ENCODE measurements at places on chromosomes 6 and 20.

DNA sequence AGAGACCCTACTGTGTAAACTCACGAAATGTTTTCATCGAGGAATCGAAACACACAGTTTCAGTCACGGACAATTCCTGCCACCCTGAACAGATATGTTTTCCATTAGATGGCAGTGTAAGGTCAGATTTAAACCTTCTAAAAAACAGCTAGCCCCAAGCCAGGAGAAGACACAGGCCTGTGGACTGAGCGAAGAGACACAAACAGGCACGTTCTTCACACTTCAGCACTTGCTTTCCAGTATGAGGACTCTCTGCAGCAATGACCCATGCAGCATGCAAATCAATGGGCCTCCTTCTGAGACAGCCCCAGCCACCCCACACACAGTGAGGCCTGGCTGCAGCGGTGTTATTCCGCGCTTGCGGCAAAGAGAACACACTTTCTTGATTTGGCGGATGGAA is 31.9 kb downstream of the HUS1B start:
- no peak for DNase-seq

DNA sequence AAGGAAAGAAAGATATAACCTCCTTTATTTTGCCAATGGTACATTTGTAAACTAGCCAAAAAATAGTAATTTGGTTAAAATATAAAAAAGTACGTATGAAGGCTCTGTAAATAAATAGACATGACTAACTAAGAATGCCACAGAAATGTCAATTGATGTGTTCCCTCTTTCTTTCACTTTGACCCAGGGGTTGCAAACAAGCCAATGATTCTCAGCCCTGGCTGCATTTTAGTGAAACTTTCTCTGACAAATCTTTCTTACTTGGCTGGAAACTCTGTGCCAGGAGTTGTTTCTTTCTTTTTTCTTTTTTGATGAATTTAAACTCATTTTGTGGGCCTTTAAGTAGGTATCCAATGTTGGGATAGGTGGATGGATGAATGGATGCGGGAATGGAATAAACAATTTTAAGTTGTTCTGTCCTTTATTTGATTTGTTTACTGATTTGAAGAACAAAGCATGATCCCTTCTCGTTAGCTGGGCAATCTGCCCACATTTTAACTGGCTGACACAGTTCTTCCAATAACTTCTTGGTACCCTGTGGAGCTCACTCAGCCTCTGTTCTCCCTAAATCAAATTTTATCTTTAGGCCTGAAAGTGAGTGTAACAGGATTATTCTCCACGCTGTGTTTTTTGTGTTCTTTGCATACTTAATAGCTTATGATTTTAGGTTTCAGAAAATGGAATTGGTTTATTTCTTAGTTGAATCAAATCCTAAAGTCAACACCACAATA is 58.6 kb upstream of the GCLC start:
- no peak for DNase-seq

DNA sequence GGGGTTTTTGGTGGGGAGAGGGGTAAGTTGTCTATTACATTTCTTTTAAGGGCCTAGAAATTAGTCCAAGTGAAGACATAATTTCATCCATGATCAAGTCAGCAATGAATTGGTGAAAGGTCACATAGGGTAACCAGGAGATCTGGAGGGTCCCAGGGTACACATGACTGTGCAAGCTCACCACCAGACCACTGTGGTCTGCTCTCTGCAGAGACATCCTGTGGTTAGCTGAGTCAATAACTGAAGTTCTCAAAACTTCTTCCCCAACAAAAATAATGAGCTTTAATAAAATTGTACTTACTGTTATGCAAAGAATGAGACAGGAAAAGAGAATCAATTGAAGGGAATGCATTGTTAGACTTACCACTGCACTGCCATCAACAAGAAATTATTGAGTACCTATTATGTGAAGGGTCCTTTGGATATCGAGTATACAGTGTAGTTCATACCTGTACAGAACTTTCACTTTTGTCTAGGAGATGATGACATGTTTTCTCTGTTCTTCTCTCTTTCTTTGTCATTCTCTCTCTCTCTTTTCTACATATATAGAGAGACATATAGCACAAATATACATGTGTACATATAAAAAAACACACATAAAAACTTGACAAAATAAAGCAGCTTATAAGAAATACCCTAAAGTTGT is 209.8 kb downstream of the GJA1 start:
- DNase-seq, result no peak

DNA sequence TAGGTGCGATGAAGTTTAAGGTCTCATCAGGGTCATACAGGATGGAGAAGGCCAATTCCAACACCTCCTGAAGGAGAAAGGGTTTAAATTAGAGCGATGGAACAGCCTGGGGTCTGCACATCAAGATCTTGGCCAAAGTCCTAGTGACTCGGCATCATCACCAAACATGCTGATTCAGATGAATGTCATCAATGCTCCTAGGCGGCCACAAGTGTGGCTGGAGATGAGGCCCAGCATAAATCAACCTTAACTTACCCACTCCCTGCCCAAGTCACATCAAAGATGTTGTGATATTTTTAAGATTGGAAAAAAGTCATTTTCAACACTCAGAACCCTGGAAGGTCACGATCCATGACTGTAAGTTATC is 37.5 kb downstream of the ELMO2 start:
- DNase-seq, result no peak
